ENCODE measurements at places on chromosomes 1 and 21. TPM values are rescaled to one million over a fixed set of nuclear protein-coding genes. Genes with fewer than 3 reads are reported as not detected.

Gene AGBL4
- 0.21 TPM for total RNA-seq

Gene OR2AJ1
- total RNA-seq: not detected

Gene LENEP
- 0.94 TPM for total RNA-seq

Gene S100A9
- 151 TPM for total RNA-seq

Gene SLAMF6
- total RNA-seq: 3.0 TPM

Gene GJB3
- total RNA-seq: 14.9 TPM

Gene USH2A
- 0.23 TPM for total RNA-seq

Gene GFI1
- total RNA-seq: 2.4 TPM

Gene GNG4
- not detected for total RNA-seq

Gene KRTAP11-1
- total RNA-seq: not detected

Gene IL19
- not detected for total RNA-seq

Gene LACTBL1
- total RNA-seq: not detected

Gene DDR2
- 60.3 TPM for total RNA-seq

Measured in ureter (tissue), 1 donor.